Activated CD4-positive, alpha-beta T cell treated with anti-CD3 and anti-CD28 coated beads, Interleukin-2, amount 50 U/mL, for 24 hours (primary cell): ENCODE measurements at places on chromosomes 6 and 20.
A peak's percentile ranks its signal among the peaks of the same experiment; 100 is the strongest.

- DNase-seq = no peak
These were observed 29.5 kb downstream of the STX11 start for GRCh38 chr6:144179828-144180227.

DNA sequence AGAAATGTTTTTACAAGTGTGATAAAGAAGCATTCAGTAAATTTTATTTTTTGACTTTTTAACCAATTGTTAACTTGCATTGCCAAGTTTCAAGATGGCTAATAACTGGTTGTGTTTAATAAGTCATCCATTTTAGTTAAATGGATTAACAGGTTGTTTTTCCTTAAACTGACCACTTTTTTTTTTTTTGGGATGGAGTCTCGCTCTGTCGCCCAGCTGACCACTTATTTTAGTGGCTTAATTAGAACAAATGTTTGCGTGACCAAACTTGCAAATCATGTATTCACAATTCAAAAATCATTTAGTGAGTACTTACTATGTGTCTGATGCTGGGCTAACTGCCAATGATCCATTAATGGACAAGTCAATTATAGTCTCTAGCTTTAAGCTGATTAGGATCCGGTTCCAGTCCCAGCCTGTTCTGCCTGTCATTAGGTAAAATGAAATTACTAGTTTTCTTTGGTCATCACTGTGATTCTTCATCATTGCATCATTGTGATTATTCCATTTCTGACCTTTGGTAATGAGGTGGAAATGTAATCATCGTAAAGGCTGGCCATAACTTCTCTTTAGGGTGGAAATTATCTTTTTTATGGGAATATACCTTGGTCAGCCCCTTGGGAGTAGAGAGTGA lies 729.2 kb upstream of the MARCKS start:
- DNase-seq = no peak

DNA sequence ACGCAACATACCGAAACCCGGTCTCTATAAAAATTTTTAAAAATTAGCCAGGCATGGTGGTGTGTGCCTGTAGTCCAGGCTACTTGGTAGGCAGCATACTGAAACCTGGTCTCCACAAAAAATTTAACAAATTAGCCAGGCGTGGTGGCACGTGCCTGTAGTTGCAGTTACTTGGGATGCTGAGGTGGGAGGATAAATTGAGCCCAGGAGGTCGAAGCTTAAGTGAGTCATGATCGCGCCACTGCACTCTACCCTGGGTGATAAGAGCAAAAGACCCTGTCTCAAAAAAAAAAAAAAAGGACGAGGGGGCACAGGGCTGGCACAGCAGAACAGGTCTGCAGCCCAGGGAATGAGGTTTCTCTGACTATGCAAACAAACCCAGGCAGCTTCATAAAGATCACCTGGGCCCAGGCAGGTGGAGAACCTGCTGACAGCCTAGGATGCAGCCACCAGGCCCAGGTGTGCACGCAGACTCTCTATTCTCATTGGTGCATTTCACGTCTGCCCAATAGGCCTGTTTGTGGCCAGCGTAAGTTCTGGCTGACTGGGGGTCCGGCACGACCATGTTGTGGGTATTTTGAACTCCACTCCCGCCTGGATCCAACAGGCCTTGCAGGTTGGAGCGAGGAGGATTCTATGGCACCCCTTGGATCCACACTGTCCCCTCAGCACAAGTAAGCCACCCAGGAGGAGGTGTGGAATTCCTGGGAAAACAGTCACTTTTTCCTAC lies 204.5 kb downstream of the PREX1 start:
- no peak for DNase-seq

GRCh38 chr6:31727034-31727716 lies 1.9 kb downstream of the DDAH2 start:
- DNase-seq = no peak

DNA sequence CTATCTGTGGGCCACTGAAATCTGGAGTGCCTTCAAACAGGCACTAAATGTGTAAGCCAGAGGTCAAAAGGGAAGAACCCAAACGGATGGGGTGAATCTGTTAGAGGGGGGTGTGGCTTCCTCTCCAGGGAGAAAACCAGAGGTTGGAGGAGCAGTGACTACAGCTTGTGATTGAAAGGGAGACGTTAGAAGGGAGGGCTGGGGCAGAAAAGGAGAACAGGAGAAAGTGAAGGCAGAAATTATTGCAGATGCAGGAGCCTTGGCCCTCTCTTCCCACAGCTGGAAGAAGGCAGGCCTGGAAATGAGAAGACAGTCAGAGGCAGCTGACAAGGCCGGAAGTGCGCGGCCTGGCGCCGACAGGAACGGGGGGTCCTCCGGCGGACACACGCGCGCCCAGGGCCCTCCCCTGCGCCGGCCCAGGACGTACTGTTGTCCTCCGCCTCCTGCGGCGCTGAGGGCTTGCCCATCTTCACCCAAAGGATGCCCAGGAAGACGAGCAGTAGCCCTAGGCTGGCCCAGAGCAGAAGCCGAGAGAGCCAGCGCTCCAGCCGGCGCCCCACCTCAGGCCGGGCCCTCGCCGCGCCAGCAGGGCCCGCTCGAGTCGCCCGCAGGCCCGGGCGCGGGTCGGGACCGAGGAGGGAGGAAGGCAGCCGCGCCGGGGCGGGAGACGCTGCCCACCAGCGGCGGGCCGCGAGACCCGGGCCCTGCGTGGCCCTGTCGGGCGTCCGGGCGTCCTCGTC lies 806 bp downstream of the LEMD2 start:
- peak; percentile 24 for DNase-seq

- DNase-seq = no peak
These were observed 10.9 kb downstream of the DUSP15 start for GRCh38 chr20:31859266-31859997.

DNA sequence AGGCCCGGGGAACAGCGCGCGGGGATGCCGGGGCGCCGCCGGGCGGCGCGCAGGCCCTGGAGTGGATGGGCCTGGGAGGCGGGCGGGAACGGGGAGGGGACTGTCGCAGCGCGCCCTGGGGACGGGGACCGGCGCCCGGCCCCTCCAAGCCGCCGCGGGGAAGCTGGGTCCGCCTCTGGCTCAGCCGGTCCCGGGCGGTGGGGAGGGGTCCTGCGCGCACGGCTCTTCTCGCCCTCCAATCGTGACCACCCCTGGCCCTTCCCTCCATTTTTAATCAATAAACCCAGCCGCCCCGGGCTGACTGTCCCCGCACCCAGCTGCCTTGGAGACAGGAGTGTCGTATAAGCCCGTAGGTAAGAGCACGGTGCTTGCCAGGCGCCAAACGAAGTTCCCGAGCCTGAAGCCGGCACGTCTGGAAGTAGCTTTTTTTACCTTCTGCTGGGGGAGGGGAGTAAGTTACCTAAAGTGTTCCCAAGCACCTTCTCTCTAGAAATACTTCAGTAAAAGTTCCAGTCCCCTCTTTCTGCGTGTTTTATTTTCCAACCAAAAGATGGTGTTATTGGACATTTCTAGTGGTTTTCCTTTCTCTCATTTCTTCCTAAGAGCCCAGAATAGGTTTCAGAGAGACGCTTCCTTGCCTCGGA lies 780 bp upstream of the TAF4 start:
- peak; percentile 30 for DNase-seq

GRCh38 chr6:97591955-97592354 lies 308.9 kb upstream of the MMS22L start:
- no peak for DNase-seq

- DNase-seq = no peak
These were observed 125.9 kb downstream of the CDK19 start for GRCh38 chr6:110689275-110689935.

GRCh38 chr6:44701038-44701636 lies 313.6 kb downstream of the CDC5L start:
- DNase-seq = no peak

GRCh38 chr6:3731700-3732099 lies 19.8 kb downstream of the PXDC1 start:
- DNase-seq = no peak

- DNase-seq = no peak
These were observed 41.0 kb downstream of the COX4I2 start for GRCh38 chr20:31678389-31679356.

DNA sequence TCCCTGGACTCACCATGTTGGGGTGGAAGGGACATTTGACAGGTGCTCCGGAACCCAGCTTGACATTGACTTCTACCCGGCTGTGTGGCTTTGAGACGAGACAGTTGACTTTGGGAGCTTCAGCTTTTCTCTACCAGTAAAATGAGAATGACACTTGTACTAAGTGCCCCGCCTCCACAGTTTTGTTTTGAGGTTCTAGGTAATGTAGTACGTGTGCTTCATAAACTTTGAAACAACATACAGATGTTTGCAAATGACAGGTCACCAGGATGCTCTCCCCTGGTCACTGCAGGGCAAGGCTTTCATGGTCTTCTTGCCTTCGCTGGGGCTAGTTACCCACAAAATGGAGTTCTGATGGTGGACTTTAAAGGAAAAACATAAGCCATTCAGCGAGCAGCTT lies 31.3 kb downstream of the CLIC5 start:
- DNase-seq = no peak

- DNase-seq = no peak
These were observed 54.7 kb downstream of the CDC5L start for GRCh38 chr6:44442236-44442635.

DNA sequence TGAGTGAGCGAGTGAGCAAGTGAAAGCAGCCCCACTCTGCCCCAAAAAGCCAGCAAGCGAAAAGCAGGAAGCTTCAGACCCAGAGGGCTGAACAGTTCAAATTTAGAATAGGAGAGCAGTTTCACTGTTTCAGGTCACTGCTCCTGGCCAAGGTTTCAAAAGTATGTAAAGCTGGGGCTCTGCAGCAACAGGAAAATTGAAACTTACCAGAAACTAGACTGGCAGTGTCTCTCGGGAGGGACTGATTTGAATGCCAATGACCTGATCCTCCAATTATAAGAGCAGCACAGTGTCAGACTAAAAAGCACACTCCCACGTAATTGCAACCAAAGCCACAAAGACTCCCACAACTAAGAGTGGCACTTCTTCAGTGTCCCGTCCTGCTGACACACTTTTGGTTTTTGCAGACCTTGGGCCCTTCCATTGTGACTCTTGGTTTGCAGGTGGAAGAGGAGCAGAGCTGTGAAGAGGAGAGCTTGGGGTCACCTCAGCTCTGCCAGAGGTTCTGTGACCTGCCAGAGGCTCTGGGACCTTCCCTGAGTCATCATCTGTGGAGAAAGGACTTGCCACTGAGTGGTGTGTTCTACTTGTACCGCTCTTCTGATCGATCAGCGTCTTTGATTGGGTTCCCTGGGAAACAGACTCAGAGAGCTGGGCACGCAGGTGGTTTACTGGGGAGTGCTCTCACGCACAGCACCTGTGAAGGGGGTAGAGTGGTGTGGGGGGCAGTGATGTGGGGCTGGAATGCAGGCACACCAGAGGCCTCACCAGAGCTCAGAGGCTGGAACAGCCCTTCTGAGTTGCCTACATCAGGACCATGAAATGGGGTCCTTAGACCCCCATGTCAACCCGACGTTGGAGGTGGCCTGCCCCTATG lies 52.7 kb upstream of the PTGIS start:
- DNase-seq = no peak

GRCh38 chr20:34089655-34090345 lies 22.2 kb downstream of the EIF2S2 start:
- no peak for DNase-seq

DNA sequence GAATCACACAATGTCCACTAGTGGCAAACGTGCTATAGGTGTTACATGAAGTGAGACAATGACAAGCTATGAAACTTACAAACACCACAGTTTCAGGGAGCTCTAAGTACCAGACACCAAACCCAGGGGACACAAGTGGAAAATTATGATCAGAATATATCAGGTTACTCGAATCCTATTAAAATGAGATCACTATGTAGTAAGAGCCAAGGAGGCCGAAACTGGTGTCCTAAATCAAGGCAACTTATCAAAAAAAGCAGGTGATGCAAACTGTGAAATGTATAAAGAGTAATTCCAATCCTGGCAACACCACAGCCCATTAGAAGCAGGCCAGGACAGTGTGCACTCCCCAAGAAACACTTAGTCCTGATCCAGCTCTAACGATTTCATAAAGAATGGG lies 100.3 kb downstream of the ARHGAP18 start:
- no peak for DNase-seq

- no peak for DNase-seq
These were observed 4.9 kb downstream of the SMAP1 start for GRCh38 chr6:70672549-70672948.

DNA sequence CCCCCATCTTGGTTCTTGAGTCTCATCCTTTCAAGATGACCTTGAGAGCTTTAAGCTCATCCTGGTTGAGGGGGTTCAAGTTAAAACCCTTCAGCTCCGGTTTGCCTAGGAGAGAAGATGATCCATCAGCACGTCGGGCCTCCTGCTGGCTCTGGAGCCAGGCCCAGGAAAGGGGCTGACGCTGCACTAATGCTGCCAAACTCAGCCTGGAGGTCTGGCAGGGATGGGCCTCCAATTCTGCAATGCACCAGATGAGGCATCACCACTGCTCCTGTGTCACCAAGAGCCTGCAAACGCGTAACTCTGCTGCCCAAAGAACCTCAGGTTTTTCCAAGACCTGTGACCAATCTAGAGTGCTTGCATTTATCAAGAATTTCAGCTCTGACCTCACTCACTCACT lies 6.1 kb downstream of the PDRG1 start:
- no peak for DNase-seq
